ENCODE measurements at places on chromosomes 7 and 10.

GRCh38 chr10:31762316-31762715 is 166.3 kb downstream of the ARHGAP12 start:
- no peak for DNase-seq

DNA sequence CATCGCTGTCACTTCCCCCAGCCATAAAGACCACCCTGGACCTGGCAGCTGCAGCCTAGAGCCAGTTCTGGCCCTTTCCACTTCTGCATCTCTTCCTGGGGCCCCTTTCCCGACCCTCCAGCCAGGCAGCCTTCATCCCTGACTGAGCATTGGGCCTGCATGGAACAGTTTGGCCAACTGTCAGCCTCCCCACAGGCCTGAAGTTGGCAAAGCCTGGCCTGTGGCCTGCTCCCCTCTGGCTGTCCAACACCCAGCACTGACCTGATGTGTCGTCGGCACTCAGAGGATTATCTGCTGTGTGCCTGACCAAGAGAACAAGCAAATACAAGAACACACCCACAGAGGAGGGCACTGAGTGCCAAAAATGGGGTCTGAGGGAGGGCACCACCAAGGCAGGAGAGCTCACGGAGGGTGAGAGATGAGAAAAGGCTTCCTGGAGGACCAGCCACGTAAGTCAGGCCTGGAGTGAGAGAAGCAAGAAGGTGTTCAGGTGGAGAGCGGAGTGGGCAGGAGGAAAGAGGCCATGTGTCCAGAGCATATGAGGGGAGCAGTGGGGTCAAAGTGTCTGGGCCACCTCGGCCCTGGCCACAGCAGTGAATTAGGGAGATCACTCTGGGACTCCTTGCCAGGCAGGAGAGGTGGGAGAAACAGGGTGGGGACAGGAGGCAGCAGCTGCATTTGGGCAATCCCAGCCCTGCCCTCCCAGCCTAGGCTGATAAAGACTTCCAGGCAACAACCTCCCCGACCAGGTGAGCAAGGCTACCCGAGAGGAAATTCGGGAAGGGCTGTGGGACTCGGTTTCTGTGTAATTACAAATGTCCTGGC is 4.5 kb downstream of the GPRIN2 start:
- no peak for DNase-seq

GRCh38 chr7:91396-92175 is 100.8 kb upstream of the FAM20C start:
- no peak for DNase-seq

DNA sequence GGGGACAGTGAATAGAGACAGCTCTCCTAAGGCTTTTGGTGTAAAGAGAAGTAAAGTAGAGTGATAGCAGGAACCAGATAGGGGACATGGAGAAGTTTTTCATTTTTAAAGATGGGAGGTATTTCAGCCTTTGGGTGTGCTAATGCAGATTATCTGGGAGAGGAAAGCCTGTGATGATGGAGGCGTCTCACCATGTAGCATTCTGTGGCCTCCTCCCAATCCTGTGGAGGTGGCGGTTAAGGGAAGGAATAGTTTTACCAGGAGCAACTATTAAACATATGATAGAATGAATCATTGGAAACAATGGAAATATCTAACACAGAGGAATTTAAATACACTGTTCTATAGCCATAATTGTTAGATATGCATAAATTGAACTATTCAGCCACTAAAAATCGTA is 101.3 kb downstream of the CNNM2 start:
- no peak for DNase-seq

DNA sequence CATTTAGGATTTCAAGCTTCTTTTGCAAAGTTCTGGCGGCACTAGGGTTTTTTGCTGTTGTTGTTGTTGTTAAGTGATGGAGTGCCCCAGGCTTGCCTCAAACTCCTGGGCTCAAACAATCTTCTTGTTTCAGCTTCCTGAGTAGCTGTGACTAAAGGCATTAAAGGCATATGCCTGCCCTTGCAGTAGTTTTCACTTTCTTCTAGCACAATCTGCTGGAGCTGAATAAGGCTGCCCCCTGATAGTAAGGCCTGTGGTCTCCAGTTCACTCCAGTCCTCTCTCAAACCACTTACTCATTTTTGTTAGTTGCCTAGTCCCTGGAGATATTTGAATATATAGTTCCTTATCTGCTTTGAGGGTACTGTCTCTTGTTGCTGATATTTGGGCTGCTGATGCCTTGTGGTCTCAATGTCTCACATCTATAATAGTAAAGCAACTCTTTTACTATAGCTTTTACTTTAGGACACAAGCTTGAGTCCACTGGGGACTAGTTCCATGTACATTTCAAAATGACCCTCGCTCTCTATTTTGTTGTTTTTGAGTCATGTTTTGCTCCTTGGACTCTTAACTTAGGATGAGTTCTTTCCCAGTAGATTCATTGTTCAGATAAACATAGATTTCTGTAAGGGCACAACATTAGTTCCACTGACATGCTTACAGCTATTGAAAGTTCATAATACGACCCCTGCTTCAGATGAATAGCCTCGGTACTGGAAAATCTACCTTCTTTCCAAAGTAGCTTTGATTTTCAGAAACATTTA is 25.5 kb downstream of the PHF14 start:
- DNase-seq: no peak

DNA sequence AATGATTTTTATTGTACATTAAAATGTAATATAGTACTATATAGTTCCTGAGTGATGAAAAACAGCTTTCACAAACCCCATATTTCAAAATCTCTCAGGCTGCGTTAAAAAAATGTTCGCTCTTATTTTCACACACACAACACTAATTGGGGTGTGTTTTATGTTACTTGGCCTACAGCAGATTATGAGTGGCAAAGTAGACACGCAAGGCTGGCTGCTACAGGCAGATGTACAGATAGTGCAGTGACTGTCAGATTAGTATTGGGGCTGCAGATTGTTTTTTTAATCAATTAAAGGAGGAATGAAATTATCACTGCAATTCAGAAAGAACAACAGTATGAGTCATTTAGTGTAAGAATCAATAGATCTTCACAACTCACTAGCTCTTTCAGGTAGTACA is 65.2 kb upstream of the ICA1 start:
- DNase-seq: no peak

GRCh38 chr7:101733713-101734475 is 83.5 kb upstream of the CUX1 start:
- peak; percentile 67 for DNase-seq

DNA sequence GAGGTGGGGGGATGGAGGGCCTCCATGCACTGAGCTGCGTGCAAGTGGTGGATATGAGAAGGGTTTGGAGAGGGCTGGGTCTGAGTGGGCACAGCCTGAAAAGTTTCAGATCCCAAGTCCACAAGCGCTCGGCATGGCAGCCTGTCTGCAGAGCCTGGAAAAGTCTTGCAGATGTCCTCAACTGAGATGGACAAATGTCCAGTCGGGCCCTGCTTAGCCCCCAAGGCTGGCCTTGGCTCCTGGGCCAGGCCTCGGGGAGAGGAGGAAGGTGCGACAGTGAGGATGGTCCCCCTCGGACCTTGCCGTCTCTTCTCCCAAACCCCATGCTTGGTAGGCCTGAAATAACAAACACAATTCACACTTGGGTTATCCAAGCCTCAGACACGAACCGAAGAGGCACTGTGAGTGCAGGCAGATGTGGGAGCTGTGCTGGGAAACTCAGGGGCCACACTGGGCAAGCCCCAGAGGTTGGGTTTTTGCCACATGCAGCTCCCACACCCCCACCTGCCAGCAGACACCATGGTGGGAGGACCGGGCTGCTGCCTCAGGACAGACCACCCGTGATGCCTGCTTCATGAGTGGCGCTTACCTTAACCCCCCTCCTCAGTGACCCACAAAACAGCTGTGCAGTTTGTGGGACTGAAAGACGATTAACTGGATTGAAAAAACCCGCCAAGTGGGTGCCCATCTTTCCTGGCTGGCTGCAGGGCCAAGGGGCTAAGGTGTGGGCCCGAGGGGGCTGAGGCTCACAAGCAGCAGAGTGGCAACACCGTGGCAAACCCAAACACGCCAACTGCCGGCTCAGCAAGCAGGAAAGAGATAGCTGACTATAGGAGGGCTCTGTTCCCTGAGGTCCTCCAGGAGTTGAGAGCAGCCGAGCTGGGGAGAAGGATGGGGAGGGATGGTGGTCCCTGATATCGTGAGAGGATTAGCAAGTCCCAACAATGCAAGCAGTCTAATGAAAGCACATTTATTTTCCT is 156.8 kb downstream of the RNF216 start:
- no peak for DNase-seq

- DNase-seq: no peak
Observed at GRCh38 chr10:121552746-121553145, 45.5 kb downstream of the FGFR2 start.

DNA sequence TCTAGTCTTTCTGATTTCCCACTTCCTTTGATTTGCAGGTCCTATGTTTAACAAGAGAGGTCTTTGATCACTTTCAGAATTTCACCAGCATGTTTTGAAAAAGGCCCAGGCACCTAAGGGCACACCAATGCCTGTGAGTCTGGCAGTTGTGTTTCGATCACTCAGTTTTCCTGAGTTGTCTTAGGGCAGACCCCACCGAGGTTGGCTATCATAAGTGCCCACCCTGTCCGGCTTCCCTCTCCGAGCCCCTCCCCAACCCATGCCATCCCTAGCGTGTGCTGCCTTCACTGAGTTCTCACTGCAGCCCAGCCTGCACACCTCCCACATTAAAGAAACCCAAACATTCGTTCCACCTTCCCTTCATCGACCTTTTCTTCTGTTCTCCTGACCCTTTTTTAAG is 257.9 kb downstream of the GRID1 start:
- DNase-seq: no peak

All from DMS 273 treated with DMSO at 0.1 percent for 48 hours (cell line).